Caki2 (cell line): ENCODE measurements at places on chromosomes 16 and 17. TPM values are rescaled to one million over a fixed set of nuclear protein-coding genes. Genes with fewer than 3 reads are reported as not detected.

GRCh38 chr17:8366231-8366630 is 10.3 kb downstream of the KRABD2 start:
- peak; percentile 26 for DNase-seq

KRT33A gene
- not detected in 2 replicates for total RNA-seq

SMIM36 gene
- not detected in 2 replicates for total RNA-seq

DNA sequence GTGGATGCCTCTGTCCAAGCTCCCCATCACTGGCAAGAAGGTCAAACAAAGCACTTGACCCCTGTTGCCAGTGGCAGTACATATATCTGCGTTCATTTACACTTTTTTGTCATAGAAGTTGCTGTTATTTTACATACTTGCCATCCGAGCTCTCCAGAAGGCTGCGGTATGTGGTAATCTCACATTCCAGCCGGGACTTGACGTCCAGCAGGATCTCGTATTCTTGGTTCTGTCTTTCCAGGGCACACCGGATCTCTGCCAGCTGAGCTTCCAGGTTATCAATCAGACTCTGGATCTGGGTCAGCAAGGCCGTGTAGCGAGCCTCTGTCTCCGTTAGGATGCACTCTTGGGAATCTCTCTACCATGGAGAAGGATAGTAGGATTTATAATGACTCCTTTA is 6.6 kb downstream of the KRT39 start:
- no peak for DNase-seq

RPH3AL gene
- 17.7 and 28.8 TPM in 2 replicates for total RNA-seq

SLC16A11 gene
- not detected in 2 replicates for total RNA-seq
